CD8-positive, alpha-beta memory T cell (primary cell): ENCODE measurements at places on chromosomes 2 and 18. TPM values are rescaled to one million over a fixed set of nuclear protein-coding genes. Genes with fewer than 3 reads are reported as not detected.

The CLHC1 gene
- total RNA-seq, result 9.8 TPM

The MAL gene
- 25.2 TPM for total RNA-seq

The CRIM1 gene
- 11.1 TPM for total RNA-seq

The COX7A2L gene
- 99.8 TPM for total RNA-seq

The MDH1B gene
- 1.2 TPM for total RNA-seq

DNA sequence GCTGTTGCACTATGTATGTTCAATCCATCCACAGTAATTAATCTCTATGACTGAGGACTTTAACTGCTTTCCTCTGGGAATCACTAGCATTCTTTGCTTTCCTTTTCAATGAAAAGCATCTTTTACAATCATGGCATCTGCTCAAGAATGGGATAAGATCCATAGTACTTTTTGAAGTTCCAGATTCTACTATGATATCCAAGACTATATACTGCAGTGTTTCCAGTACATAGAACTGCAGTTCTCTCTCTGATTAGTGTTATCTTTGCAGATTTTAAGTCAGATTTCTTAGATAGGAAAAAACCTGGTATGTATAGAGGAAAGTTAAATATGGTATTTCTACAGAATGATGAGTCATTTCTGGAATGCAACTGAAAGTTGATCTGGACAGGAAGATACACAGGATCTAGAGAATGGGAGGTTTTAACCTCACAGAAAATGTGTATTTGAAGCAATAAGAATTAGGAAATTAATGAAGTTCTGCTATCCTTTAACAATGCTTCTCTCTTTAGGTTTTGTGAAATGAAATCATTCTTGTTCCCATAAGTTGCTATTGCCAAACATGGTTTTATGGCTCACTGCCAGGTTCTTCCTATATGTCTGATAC lies 670.7 kb downstream of the ERBB4 start:
- DNase-seq, result no peak

- no peak for DNase-seq
These were observed 65.9 kb upstream of the CPO start for GRCh38 chr2:206873423-206873822.

DNA sequence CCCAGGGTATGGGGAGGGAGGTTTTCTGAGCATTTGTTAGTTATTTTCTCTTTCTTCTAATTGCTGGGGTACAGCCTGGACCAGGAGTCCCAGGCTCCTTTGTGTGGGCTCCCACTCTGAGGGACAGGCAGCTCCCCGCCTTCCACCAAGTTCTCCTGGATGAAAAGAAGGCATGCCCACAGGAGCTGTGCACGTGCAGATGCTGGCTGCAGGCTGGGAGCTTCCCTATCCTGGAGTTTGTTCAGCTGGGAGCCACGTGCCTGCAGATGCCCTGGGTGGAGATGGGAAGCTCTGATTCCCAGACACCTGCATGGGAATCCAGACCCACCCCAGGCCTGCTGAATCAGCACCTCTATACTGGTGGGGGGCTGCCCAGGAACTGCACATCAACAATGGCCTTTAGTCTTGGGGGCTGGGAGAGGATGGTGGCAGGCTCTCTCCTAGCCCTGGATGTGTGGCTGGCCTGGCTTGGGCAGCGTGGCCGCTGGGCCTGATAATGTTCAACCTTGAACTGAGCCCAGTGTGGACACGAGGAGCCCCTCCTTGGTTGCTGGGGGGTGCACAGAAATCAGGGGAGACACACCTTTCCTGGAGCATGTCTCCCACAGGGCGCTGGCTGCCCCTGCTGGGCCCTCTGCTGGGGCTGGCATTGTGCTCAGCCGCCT lies 233.6 kb upstream of the HS6ST1 start:
- no peak for DNase-seq

GRCh38 chr2:169038338-169038757 lies 7.2 kb upstream of the ABCB11 start:
- DNase-seq, result no peak

GRCh38 chr18:1806884-1807615 lies 764.3 kb downstream of the METTL4 start:
- no peak for DNase-seq

GRCh38 chr2:25347846-25348245 lies 6.1 kb upstream of the DNMT3A start:
- DNase-seq, result no peak
